ENCODE measurements at places on chromosomes 6 and 20. TPM values are rescaled to one million over a fixed set of nuclear protein-coding genes. Genes with fewer than 3 reads are reported as not detected.

- no peaks in the 10 kb centered on the region for H3K27me3 ChIP-seq
- no peak overlapping the region for H3K4me3 ChIP-seq
- no peak overlapping the region for H3K27ac ChIP-seq
- no peaks in the 10 kb centered on the region for H3K4me1 ChIP-seq
- H3K36me3 ChIP-seq, result no peaks in the 10 kb centered on the region
- no peak for DNase-seq
Observed at GRCh38 chr6:19552588-19552987, 284.6 kb upstream of the ID4 start.

- no peak overlapping the region for H3K27ac ChIP-seq
- no peak for DNase-seq
- no peaks in the 10 kb centered on the region for H3K4me1 ChIP-seq
- no peaks in the 10 kb centered on the region for H3K36me3 ChIP-seq
- H3K27me3 ChIP-seq, result no peaks in the 10 kb centered on the region
Observed at GRCh38 chr6:154926366-154926765, 68.7 kb upstream of the TIAM2 start.

- no peaks in the 10 kb centered on the region for H3K36me3 ChIP-seq
- no peak overlapping the region for H3K4me3 ChIP-seq
- H3K27ac ChIP-seq, result peak overlapping the region; percentile 82
- H3K4me1 ChIP-seq, result peaks cover 31% of the 10 kb centered on the region
- no peak for DNase-seq
Observed at GRCh38 chr6:87721311-87721710, 19.3 kb upstream of the AKIRIN2 start.

- H3K27ac ChIP-seq, result peak overlapping the region; percentile 99
- peak overlapping the region; percentile 74 for H3K4me3 ChIP-seq
- no peak for DNase-seq
- H3K27me3 ChIP-seq, result no peaks in the 10 kb centered on the region
- no peaks in the 10 kb centered on the region for H3K36me3 ChIP-seq
Observed at GRCh38 chr6:32189742-32190053, 304 bp downstream of the PBX2 start.

- peaks cover 16% of the 10 kb centered on the region for H3K36me3 ChIP-seq
- no peaks in the 10 kb centered on the region for H3K4me1 ChIP-seq
- no peak for DNase-seq
- no peak overlapping the region for H3K4me3 ChIP-seq
- H3K27me3 ChIP-seq, result no peaks in the 10 kb centered on the region
Observed at GRCh38 chr6:12116264-12116800, 104.2 kb downstream of the HIVEP1 start.

- H3K27me3 ChIP-seq, result no peaks in the 10 kb centered on the region
- H3K36me3 ChIP-seq, result no peaks in the 10 kb centered on the region
- no peak overlapping the region for H3K4me3 ChIP-seq
- peaks cover 68% of the 10 kb centered on the region for H3K4me1 ChIP-seq
Observed at GRCh38 chr20:41577129-41578009, 40.8 kb downstream of the CHD6 start.

DNA sequence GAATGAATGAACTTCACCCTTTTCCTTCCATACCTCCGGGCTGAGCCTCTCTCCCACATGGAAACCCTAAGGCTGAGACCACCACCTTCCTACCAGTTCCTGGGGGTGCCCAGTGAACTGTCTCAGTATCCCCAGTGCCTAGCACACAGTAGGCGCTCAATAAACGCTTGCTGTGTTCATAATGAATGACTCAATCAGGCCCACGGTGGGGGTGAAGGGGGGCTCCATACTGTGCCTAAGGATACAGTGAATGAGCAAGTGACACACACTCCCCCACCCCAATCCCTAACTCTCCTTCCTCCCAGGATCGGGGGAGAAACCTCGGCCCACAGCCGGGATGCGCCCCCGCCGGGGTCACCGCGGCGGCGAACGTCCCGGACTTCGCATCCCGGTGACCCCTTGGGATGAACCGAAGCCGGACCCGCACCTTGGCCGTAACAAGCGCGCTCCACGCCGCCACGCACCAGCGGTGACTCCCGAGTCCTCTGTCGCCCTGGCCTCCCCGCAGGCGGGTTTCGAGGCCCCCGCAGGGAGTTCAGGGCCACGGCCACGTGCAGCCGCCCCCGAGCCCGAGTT, 592 bp downstream of the KCNG1 start:
- peaks cover 18% of the 10 kb centered on the region for H3K27me3 ChIP-seq
- DNase-seq, result no peak
- peaks cover 4% of the 10 kb centered on the region for H3K4me1 ChIP-seq
- no peak overlapping the region for H3K27ac ChIP-seq
- peak overlapping the region; percentile 43 for H3K4me3 ChIP-seq

Gene DPPA5
- total RNA-seq, result not detected

Gene BTNL2
- total RNA-seq, result not detected

Gene TSPO2
- total RNA-seq, result not detected

Gene POU5F1
- total RNA-seq, result not detected

Gene LHFPL5
- total RNA-seq, result not detected

Gene TRMT6
- total RNA-seq, result 27.5 TPM

Gene ADIG
- not detected for total RNA-seq

All from gastrocnemius medialis (tissue), 4 donors.